ENCODE measurements at places on chromosomes 13 and 19.

DNA sequence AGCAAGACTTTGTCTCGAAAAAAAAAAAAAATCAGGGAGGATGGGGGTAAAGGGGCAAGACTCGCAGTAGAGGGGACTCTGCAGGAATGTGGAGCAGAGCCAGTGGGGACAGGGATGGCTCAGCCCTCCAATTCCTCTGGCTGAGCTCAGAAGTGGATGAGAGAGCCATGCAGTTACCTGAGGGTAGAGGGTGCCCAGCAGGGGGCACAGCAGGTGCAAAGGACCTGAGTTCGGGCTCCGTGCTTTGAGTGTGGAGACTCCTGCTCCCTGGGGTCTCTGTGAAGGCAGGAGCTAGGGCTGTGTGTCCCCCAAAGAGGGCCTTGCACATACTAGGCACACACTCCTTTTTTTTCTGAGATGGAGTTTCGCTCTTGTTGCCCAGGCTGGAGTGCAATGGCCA lies 7.7 kb downstream of the DOCK6 start:
- no peak for DNase-seq

- no peak for DNase-seq
These were observed 63.4 kb upstream of the TNFRSF19 start for GRCh38 chr13:23506807-23507291.

DNA sequence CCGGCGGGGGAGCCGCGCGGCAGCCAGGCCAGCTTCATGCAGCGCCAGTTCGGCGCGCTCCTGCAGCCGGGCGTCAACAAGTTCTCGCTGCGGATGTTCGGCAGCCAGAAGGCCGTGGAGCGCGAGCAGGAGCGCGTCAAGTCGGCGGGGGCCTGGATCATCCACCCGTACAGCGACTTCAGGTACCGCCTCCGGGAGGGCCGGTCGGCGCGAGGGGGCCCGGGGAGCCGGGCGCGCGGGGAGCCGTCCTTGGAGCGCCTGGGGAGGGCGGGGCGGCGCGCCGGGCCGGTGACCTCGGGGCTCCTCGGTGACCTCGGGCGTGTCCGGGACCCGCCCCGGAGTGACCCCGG lies 690 bp downstream of the HCN2 start:
- DNase-seq: no peak

- no peak for DNase-seq
These were observed 32.2 kb downstream of the UFM1 start for GRCh38 chr13:38381890-38382289.

- no peak for DNase-seq
These were observed 426.6 kb downstream of the NDFIP2 start for GRCh38 chr13:79907527-79907926.

DNA sequence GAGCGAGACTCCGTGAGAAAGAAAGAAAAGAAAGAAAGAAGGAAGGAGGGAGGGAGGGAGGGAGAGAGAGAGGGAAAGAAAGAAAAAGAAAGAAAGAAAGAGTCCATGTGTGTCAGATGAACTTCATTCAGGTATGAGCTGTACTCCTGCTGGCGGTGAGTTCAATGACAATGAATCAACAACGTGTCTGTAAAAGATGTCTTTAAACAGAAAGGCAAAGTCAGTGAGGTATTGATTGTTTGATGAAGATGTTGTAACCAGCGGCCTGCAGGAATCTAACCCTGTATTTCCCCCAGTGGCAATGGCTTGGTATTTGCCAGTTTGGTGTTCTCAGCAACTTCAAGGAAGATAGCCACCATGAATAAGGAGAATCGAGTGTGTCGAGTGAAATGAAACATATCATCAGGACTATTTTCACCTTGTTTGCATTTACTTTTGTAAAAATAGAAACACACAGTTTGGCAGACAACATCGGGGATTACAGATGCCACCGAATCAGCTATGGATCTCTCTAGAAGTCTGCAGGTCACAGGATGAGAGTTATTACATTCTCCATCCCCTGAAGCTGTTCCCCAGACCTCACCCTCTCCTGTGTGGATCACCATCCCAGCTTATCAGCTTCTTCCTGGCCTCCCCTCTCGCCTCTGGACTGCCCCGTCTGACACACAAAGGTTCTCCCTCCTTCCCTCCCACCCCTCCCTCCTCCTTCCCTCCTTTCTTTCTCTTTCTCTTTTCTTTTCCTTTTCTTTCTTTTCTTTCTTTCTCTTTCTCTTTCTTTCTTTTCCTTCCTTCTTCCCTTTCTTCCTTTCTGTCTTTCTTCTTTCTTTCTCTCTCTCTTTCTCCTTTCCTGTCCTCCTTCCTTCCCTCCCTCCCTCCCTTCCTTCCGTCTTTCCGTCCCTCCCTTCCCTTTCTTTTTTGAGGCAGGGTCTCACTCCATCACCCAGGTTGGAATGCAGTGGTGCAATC lies 8.2 kb upstream of the SBK3 start:
- no peak for DNase-seq

GRCh38 chr13:55440465-55441085 lies 1700.1 kb upstream of the PRR20A start:
- no peak for DNase-seq

DNA sequence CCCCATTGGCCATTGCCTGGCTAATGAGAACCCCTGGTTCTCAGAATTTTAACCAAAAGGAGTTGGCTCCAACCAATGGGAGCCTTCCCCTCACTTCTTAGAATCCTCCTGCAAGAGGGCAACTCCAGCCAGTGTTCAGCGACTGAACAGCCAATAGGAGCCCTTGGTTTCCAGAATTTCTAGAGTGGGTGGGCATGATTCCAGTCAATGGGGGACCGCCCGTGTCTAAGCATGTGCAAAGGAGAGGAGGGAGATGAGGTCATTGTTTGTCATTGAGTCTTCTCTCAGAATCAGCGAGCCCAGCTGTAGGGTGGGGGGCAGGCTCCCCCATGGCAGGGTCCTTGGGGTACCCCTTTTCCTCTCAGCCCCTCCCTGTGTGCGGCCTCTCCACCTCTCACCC lies 9.5 kb upstream of the SWSAP1 start:
- DNase-seq: no peak

DNA sequence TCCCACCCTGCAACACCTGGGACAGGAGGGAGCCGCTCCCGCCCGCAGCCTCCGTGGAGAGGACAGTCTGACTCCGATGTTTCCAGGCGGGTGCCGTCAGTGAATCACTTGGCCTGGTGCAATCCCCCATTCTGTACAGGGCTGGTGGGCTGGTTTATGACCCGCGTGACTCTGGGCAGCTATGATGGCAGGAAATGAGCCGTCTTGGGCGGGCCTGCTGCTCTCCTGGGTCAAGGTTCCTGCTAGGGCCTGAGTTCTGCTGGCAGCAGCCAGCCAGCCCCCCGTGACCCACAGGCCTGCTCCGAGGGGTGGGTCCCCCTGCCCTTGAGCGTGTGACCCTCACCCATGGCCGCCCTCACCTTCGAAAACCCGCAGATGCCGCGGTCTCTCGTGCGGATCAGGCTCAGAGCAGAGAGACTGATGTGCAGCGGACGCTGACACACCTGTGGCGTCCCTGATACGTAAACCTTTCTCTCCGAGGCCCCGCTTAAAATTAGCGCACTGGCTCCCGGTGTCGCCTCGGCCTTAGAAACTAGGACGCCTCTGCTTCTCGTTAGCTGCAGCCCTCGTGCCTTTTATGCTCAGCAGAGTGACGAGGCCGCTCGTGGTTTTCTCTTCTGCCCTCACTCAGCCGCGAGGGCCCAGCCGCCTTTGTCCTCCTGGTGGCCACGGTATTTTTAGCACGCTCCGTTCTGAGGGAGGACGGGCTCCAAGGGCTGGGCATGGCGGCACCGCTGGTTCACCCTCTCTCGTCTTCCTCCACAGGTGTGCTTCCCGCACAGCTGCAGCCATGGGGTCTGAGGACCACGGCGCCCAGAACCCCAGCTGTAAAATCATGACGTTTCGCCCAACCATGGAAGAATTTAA lies 63.4 kb downstream of the KDM4B start:
- no peak for DNase-seq

All from stimulated activated CD8-positive, alpha-beta memory T cell treated with anti-CD3 and anti-CD28 coated beads, Interleukin-7, amount 100 ng/mL, for 4 hours (primary cell).